ENCODE measurements at places on chromosomes 13 and 19. TPM values are rescaled to one million over a fixed set of nuclear protein-coding genes. Genes with fewer than 3 reads are reported as not detected.

DNA sequence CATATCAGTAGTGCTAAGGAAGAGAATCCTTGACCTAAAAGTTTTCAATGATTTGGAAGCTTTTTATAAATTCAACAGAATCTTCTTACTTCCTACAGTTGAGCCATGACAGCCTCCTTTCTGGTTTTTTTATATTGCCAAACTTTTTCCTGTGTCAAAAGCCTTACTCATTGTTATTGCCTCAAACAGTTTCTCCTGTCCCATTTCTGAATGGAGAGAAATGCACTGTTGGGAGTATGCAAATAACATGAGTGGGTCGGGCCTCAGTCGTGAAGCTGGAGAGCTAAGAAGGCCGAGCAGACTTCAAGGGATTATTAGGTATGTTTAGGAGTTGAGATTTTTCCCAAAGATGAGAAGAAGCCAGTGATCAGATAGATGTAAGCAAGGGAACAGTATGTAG is 766.4 kb upstream of the KLHL1 start:
- DNase-seq, result no peak
- H3K27ac ChIP-seq, result no peak overlapping the region
- no peak overlapping the region for H3K4me3 ChIP-seq
- no peaks in the 10 kb centered on the region for H3K36me3 ChIP-seq

The DAND5 gene
- not detected for total RNA-seq

DNA sequence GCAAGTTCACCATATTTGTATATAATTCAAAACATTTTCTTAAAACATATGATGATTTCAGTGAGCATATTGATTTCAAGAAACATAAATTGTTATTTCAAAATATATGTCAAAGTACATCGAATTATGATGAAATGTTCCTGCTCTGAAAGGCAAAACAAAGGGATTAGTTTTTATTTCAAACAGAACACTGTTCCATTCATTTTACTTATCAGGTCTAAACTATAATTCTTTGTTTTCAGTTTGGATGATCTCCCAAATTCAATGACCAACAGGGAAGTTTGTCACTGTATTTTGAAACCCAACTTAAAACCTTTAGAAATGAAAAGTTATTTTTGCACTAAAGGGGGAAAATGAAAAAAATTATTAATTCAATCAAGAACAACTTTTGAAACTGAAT is 610.2 kb downstream of the SLITRK1 start:
- H3K4me1 ChIP-seq, result no peaks in the 10 kb centered on the region
- H3K27me3 ChIP-seq, result no peaks in the 10 kb centered on the region
- no peak overlapping the region for H3K27ac ChIP-seq

GRCh38 chr13:47250146-47250545 is 353.3 kb upstream of the HTR2A start:
- H3K27ac ChIP-seq, result no peak overlapping the region
- no peaks in the 10 kb centered on the region for H3K36me3 ChIP-seq
- DNase-seq, result no peak
- no peaks in the 10 kb centered on the region for H3K27me3 ChIP-seq
- no peak overlapping the region for H3K4me3 ChIP-seq
- H3K4me1 ChIP-seq, result no peaks in the 10 kb centered on the region

The ZNF738 gene
- total RNA-seq, result 13.7 TPM

Data from activated T-helper 2 cell treated with anti-CD3 and anti-CD28 coated beads, Interferon-gamma antibody, Interleukin-2, Interleukin-4, amounts not matched to agents 10 μg/mL and 5 μg/mL and 100 μg/mL, durations not matched to agents 14 hours and 24 hours and 36 hours (primary cell).